ENCODE measurements at places on chromosomes 1 and 21. TPM values are rescaled to one million over a fixed set of nuclear protein-coding genes. Genes with fewer than 3 reads are reported as not detected.

CYP4A11 gene
- total RNA-seq = not detected

NUP210L gene
- total RNA-seq = 0.21 TPM

INSRR gene
- 0.21 TPM for total RNA-seq

E2F2 gene
- 6.2 TPM for total RNA-seq

TXNIP gene
- total RNA-seq = 834 TPM

KCNC4 gene
- total RNA-seq = 5.3 TPM

OR6K6 gene
- total RNA-seq = not detected
